AG08396 (cell line): ENCODE measurements at places on chromosomes 2 and 18.

DNA sequence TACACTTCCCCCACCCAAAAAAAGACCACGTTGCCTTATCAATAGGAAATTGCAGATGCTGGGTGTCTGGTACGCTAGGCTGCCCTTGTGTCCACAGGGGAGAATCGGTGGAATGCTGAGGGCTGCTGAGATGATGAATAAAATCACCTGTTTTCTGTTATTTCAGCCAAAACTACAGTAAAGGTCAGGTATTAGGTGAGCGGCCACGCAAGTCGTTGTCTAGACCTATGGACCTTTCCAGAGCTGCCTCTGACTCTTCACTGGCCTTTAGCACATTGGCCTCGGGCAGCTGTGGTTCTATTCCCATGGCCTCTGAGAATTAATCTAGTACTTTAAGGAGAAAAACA lies 89.6 kb downstream of the MTCL1 start:
- no peak for DNase-seq

DNA sequence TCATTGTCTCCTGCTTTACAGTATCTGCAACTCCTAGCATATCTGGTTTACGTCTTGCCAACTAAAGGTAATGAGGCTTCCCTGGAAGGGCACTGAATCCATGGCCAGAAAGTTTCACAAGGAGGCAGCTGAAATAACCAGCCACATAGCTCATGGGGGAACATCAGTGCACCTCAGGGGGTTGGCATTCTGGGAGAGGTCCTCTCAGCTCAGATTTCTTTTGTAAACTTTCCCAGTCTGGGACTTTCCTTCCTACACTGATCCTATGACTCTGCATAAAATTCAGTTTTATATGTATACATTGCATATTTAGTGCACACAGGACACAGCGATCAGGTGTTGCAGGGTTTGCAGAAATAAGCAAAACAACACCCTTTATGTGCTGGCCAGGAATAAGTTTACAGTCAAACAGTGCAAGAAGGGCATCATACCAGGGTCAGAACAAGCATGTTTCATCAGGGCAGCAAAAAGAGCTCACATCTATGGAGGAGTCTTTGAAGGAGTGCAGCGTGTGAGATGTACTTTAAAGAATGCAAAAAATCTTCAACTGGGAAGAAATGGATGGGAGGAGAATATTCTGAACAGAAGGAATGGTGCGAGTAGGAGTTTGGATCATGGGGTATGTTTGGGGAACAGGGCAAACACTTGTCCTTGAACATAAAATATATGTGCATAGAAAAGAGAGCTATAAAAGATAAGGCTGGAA lies 240.6 kb upstream of the RAB12 start:
- peak; percentile 46 for DNase-seq

GRCh38 chr18:39302481-39302880 lies 1736.9 kb upstream of the CELF4 start:
- no peak for DNase-seq

GRCh38 chr18:26429535-26430226 lies 118.7 kb downstream of the KCTD1 start:
- DNase-seq = peak; percentile 76

GRCh38 chr2:25618676-25619075 lies 54.7 kb downstream of the DTNB start:
- peak; percentile 21 for DNase-seq

DNA sequence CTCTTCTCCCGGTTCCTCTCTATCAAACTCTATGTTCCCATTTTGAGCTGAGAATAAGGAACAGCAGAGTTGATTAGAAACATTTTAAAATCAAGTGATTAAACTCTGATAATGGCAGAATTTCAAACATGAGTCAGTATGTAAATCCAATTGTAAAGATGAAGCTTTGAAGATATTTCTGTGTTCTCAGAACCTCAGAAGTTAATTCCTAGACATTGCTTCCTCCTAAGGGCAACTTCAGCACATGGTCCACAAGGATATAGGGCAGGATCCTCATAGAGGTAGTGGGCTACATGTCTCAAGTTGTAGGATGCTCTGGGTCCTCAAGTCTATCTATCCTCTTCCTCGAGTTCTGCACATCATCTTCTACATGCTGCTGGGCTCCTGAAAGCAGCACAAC lies 46.3 kb downstream of the QPCT start:
- DNase-seq = no peak

GRCh38 chr2:25098670-25099486 lies 57.0 kb downstream of the EFR3B start:
- peak; percentile 36 for DNase-seq

GRCh38 chr18:6649421-6650126 lies 79.9 kb upstream of the ARHGAP28 start:
- no peak for DNase-seq

- DNase-seq = no peak
Measured at GRCh38 chr2:132897111-132897510, 227.1 kb upstream of the LYPD1 start.

- no peak for DNase-seq
Measured at GRCh38 chr2:24826773-24827145, 33.5 kb downstream of the CENPO start.

GRCh38 chr2:76958749-76959148 lies 563.4 kb downstream of the LRRTM4 start:
- DNase-seq = no peak

- peak; percentile 63 for DNase-seq
Measured at GRCh38 chr2:74146929-74147726, 584 bp downstream of the BOLA3 start.

GRCh38 chr18:10562773-10563160 lies 36.9 kb downstream of the NAPG start:
- DNase-seq = no peak

DNA sequence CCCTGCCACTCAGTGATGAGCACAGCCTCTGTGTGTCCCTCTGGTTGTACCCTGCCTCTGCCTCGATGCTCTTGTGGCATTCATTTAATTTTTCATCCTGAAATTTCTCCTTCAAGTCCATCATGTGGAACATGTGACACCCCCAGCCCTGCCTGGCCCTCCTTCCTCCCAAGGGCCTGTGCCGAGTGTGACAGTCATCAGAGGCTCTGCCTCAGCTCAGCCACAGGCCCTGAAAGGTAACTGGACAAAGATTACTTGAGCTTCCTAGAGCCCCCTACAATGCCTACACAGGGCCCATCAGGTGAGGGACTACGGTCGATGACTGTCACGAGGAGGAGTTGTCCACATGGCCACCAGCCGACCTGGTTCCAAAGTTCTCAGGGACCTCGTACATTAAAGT lies 75.1 kb downstream of the C1QL2 start:
- DNase-seq = no peak

DNA sequence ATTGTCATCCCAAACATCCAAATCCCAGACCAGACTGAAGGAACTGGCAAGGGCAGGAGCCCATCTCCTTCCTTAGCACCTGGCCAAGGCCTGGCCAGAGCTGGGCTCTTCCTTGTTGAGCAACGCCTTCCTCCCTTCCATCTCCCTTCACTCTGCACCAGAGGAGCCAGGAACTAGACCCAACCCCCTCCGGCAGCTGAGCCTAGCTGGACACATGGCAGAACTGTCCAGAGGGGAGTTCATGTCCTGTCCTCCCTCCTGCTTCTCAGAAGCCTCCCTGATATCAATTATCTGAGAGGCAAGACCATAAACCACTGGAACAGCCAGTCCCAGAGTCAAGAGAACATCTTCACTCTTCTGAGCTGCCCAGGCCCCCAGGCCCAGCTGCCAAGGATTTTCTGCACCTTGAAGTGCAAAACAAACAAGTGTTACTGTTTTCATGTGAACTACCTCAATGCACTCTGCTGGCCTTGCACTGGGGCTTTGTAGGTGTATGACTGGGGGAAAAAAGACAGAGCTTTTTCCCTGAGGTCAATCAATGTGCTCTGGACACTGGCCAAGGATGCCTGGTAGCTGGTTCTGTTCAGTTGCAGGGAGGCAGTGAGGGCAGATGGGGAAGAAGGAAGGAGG lies 107.6 kb upstream of the MSH6 start:
- no peak for DNase-seq

- no peak for DNase-seq
Measured at GRCh38 chr18:35920623-35921022, 51.9 kb upstream of the RMP24 start.

- no peak for DNase-seq
Measured at GRCh38 chr18:57837917-57838548, 34.9 kb upstream of the ATP8B1 start.

DNA sequence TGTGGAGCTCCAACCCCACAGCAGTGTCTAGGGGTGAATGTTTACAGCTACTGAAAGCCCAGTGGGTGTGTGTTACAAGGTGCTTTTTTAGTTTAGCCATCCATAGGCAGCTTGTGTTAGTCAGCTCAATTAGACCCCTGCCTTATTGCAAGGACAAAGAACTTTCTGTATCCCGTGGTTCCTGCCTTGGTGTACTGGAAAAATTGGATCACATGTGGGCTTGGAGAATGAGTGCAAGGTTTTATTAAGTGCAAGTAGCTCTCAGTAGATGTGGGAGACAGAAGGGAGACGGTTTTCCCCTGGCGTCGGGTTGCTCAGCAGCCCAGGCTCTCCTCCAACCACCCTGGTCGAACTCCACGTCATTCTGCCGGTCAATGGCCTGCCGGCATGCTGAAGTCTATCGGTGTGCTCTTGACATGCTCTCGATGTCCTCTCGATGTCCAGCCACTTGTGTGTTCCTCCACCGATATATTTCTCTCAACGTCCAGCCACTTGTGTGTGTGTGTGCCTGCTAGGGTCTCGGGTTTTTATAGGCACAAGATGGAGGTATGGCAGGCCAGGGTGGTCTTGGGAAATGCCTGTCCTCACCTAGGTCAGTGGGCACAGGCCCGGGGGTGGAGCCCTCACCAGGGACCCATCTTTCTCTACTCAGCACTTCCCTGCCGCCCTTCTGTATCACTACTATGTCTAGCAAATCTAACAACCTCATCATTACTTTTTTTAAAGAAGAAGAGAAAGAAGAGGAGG lies 13.8 kb downstream of the FANCL start:
- no peak for DNase-seq

DNA sequence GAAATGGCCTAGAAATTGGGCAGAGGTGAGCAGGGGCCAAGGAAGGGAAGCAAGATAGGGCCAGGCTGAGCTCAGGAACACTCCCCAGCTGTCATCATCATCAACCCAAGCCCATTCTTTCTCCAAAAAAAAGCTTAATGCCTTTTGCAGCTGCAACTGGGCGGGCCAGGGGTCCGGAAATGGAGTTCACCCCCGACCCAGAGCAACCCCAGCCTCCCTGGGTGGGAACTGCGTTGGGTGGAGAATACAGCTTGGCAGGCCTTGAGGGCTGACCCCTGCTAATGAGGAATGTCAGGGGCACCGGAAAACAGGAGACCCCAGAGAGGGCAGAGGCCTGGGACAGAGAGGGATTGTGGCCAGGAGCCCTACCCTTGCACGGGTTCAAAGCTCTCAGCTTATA lies 64.8 kb downstream of the TNS1 start:
- DNase-seq = no peak

DNA sequence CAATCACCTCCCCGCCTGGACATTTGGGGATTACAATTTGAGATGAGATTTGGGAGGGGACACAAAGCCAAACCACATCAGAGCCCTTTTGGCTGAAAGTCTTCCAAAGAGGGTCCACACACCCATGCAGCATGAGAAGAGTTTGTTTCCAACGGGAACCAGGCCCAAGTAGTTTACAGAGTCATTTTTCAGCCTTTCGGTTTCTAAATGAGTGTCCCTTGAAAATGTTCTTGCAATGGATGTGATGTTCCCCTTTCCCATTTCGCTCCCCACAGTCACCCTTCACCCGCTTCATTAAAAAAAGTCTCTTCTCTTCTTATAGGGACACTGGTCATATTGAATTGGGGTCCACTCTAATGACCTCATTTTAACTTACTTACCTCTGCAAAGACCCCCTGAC lies 157.4 kb downstream of the ARL4C start:
- no peak for DNase-seq

DNA sequence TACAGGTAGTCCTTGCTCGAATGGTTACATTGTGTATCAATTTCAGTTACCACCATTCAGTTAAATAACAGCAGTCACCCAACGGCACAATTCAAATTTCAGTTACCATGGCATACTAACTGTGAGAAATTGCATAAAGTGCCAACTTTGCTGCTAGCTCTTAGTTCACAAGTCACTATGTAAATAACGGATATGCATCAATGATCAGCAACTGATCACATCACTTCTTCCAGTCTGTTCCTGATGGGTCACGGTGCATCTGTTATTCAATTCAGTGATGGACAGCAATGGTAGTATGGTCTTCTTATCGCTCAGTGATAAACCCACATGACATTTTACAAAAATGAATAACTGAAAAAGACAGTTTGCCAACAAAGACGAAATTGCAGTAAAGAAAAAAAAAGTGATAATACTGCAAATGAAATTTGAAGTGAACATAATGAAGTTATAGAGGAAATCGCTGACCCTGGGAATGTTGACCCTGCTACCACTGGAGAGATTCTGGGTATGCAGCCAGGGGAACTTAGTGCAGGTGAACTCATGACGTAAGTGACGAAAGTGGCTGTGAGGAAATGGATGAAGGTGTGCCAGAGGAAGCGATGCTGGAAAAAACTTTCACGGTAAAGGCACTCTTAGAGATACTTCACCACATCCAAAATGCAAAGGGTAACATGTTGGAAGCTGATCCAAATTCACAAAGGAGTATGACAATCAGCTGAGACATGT lies 25.9 kb upstream of the RAPGEF4 start:
- DNase-seq = no peak

DNA sequence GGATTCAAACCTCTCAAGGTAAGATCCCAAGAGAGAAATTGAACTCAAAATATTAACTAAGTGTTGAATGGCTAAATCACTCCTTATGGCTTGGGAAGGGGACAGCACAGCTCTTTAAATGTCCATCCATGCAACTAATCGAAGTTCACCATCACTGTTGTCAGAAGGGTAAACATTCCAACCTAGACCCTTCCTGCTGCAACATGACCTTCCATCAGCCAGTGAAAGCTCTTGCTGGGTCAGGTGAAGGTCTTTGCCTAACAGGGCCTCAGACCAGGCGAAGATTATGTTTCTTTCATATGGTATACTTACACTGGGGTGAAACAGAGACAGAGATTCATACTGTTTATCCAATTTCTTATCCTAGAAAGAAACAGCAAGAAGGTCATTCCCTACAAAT lies 16.4 kb downstream of the IAH1 start:
- no peak for DNase-seq

- DNase-seq = peak; percentile 7
Measured at GRCh38 chr2:240465765-240466578, 30.5 kb downstream of the GPC1 start.

DNA sequence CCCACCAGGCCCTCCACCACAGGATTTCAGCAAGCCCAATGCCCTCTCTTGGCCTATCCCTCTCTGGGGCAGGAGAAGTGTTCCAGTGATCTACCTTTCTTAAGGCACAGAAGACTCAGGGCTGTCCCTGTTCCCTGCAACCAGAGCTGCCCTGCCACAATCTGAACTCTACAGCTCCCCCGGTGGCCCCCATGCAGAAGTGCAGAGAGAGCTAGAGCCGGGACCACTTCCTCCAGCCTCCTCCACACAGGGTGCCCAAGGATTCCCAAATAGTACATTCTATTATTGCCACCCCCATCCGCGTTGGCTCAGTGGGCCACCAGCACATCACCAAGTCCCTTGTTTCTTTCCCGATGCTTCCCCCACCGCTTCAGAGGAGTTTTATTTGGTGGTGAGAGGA lies 114.8 kb upstream of the PTPRM start:
- peak; percentile 67 for DNase-seq
